Mesothelial cell of epicardium (in vitro differentiated cells): ENCODE measurements at places on chromosomes 7 and 10.

DNA sequence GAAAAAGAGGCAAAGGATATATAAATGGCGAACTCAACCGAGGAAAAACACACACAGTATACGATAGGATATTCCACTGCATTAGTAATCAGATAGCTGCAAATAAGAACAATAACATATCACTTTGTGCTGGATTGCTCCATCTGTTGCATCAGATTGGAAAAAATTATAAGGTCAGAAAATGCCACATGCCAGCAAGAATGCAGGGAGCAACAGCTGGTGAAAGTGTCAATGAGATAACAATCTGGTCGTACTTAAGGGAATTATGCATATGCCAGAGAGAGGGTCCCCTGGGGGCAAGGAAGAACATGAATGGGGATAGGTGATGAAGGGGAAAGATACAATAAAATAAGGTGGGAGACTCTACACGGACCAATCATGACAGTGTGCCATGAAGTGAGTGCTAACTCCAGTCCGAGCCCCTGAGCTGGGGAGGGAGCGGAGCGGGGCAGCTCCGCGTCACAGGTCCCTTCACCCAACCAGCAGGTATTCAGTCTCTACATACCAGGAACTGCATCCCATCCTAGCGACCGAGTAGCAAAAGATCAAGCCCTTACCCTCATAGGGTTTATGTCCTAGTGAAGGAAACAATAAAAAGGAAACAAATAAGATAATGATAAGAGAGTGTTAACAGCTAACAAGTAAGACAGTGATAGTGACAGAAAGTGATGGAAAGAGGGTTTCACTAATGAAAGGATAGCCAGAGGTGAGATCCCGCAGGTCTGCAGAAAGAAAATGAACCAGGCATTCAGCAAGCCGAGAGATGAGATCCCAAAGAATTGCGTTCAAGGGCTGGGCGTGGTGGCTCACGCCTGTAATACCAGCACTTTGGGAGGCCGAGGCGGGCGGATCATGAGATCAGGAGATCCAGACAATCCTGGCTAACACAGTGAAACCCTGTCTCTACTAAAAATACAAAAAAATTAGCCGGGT lies 9.4 kb downstream of the MPP7 start:
- peaks cover 2% of the 10 kb centered on the region for H3K27me3 ChIP-seq
- H3K4me3 ChIP-seq, result no peak overlapping the region
- H3K36me3 ChIP-seq, result no peaks in the 10 kb centered on the region
- DNase-seq, result no peak
- H3K4me1 ChIP-seq, result peaks cover 20% of the 10 kb centered on the region

DNA sequence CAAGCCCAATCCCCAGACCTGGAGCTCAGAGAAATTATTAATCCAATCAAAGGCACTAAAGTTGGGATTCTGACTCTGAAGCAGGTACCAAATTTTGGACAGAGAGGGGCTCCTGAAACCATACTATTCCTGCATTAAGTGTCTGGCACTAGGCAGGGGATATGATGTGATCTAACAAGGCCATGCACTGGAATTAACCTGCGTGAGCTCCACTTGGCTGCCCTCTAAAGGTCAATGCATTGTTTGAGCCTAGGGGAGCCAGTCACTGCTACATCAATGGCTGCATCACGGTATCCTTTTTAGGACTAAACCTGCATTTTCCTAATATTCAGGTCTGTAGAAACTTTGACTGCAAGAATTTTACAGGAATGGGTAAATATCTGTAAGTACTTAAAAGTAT lies 42.1 kb downstream of the ST8SIA6 start:
- no peak overlapping the region for H3K4me3 ChIP-seq
- DNase-seq, result no peak
- no peaks in the 10 kb centered on the region for H3K36me3 ChIP-seq
- H3K4me1 ChIP-seq, result peaks cover 4% of the 10 kb centered on the region

- no peak overlapping the region for H3K4me3 ChIP-seq
- no peak for DNase-seq
- no peak overlapping the region for H3K27ac ChIP-seq
- H3K27me3 ChIP-seq, result no peaks in the 10 kb centered on the region
Measured at GRCh38 chr7:86904949-86905834, 154.3 kb downstream of the ELAPOR2 start.

DNA sequence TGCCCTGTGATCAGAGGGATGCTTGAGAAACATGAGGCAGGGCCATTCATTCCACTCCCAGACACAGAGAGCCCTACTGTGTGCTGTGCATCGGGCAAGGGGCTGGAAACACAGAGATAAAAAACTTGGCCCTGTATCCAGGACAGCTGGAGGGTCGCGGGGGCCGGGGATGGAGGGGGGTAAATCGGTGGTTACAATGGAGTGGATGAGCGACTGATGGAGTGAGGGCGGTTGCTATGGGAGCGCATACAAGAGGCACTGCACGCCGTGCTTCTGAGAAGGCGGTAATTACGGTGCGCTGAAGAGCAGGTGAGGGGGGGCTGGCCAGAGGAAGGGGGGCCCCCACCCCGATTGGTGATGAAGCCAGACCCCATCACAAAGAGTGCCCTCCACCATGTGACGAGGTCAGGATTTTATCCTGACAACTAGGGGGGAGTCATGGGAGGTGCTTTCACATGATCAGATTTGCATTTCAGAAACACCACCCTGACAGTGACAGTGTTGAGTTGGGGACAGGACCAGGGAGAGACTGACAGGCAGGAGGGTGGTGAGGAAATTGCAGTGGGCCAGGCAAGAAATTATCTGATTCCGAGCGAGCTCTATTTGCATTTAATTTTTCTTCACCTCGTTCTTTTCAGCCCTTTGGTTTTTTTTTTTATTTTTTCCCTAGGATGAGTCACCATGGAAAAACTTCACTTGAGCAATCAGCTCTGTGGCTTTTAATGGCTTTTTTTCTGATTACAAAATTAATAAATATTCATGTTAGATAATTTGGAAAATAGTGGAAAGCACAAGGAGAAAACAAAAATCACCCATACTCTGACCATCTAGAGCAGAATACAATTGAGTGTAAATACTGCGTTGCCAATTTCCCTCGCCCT lies 7.8 kb downstream of the CPA5 start:
- no peaks in the 10 kb centered on the region for H3K36me3 ChIP-seq
- H3K27me3 ChIP-seq, result no peaks in the 10 kb centered on the region
- no peak overlapping the region for H3K4me3 ChIP-seq
- peaks cover 71% of the 10 kb centered on the region for H3K4me1 ChIP-seq

DNA sequence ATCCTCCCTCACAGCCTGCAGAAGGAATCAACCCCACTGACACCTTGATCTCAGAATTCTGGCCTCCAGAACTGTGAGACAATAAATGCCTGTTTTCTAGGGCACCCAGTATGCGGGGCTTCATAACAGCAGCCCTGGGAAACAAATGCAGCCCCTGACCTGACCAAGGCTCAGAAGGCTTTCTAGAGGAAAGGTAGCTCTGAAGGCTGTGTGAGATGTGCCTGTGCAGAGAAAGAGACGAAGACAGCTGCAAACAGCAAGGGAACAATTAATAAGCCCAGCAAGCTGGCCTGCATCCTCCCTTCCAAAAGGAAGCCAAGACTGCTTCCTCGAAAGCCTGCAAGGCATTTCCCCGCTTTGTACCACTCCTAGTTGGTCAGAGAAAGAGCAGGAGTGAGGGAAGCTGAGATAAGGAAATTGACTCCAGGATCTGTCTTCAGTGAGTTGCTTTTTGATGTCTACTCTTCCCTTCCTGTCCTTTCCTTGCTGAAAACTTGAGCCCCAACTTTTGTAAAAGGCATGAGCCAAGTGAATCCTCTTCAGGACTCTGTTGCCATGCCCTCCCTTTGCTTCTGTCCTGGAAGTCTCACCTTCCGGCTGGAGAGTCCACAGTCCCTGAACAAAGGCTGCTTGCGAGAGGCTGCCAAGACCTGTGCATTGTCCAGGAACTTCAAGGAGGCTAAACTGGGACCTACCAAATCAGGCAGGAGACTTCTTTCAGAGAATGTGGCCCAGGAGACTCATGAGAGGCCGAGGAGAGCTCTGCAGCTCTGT lies 71.2 kb upstream of the ARID5B start:
- no peak overlapping the region for H3K27ac ChIP-seq
- H3K4me3 ChIP-seq, result no peak overlapping the region
- no peak for DNase-seq
- H3K4me1 ChIP-seq, result peaks cover 24% of the 10 kb centered on the region
- no peaks in the 10 kb centered on the region for H3K36me3 ChIP-seq
- no peaks in the 10 kb centered on the region for H3K27me3 ChIP-seq

DNA sequence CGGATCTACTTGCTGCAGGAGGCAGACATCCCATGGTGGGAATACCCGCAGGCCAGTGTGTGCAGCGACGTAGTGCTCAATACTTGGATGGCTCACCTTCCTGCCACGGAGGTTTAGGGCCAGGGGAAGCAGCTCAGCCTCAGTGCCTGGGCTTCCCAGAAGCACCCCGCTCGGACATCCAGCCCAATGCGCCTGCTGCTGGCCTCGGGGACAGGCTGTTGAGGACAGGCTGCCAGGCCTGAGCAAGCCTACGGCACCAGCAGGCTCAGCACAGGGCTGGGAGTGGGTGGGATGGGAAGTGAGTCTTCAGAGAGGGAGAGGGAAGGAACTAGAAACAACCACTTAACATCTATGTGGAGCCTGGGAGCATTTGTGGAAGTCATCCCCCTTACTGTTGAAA lies 441.3 kb upstream of the MGMT start:
- H3K27me3 ChIP-seq, result peaks cover 27% of the 10 kb centered on the region
- no peak overlapping the region for H3K4me3 ChIP-seq
- no peak for DNase-seq
- no peak overlapping the region for H3K27ac ChIP-seq
- no peaks in the 10 kb centered on the region for H3K36me3 ChIP-seq
- peaks cover 31% of the 10 kb centered on the region for H3K4me1 ChIP-seq

DNA sequence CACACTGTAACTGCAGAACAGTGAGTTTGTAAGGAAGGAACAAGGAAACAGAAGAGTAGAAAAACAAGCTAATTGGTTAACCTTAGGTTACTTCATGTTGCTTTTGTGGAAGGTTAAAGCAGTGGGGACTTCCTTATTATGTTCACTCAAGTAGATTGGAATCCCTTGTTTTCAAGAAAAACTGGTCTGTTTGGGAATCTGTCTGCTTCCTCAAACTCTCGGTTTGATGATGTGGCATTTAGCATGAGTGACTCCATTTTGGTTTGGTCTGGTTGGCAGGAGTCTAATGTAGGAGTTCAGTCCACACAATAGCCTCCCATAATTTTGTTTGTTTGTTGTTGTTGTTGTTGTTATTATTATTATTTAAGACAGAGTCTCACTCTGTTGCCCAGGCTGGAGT lies 3.8 kb upstream of the TRIM56 start:
- H3K36me3 ChIP-seq, result no peaks in the 10 kb centered on the region
- no peak overlapping the region for H3K4me3 ChIP-seq
- no peaks in the 10 kb centered on the region for H3K27me3 ChIP-seq
- DNase-seq, result no peak
- no peak overlapping the region for H3K27ac ChIP-seq
- peaks cover 20% of the 10 kb centered on the region for H3K4me1 ChIP-seq

- H3K27me3 ChIP-seq, result no peaks in the 10 kb centered on the region
- no peak overlapping the region for H3K4me3 ChIP-seq
- H3K27ac ChIP-seq, result peak overlapping the region; percentile 93
- peaks cover 14% of the 10 kb centered on the region for H3K36me3 ChIP-seq
Measured at GRCh38 chr7:12066004-12066403, 145.1 kb upstream of the TMEM106B start.

DNA sequence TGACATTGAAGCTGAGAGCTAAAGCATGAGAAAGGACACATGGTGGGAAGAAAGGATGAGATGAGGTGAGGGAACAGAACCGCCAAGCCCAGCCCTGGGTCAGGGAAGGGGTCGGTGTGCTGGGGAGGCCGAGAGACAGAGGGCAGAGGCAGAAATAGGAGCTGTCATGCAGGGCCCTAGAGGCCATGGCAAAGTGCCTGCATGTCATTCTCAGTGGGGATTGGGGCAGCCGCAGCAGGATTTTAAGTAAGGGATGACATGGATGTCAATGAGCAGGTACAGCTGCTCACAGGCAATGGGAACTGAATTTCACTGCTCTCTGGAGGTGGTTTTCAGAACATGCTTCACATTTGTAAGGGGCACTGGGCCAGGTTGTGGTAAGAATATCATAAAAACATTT lies 227.4 kb downstream of the RAB11FIP2 start:
- H3K27ac ChIP-seq, result no peak overlapping the region
- peaks cover 9% of the 10 kb centered on the region for H3K4me1 ChIP-seq
- no peak overlapping the region for H3K4me3 ChIP-seq
- peak; percentile 30 for DNase-seq
- peaks cover 6% of the 10 kb centered on the region for H3K27me3 ChIP-seq
- no peaks in the 10 kb centered on the region for H3K36me3 ChIP-seq

DNA sequence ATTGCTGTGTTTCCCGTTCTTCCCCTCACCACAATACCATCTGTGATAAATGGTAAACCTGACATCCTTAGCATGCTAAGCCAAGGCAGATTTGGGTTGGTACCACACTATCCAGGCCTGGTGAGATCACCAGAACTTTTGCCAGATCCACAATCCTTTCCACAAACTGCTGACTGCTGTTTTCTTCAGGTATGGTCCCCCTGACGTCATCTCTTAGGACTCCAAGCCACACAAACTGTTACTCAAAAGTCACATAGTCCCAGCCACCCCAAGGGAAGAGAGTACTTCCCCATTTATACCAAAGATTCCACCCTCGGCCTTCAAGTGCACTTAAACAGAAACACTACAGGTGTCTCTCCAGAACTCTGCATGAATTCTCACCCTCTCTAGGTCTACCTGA lies 34.8 kb downstream of the SLC25A13 start:
- H3K27me3 ChIP-seq, result no peaks in the 10 kb centered on the region
- H3K4me1 ChIP-seq, result no peaks in the 10 kb centered on the region
- DNase-seq, result no peak
- peaks cover 43% of the 10 kb centered on the region for H3K36me3 ChIP-seq
- no peak overlapping the region for H3K4me3 ChIP-seq

DNA sequence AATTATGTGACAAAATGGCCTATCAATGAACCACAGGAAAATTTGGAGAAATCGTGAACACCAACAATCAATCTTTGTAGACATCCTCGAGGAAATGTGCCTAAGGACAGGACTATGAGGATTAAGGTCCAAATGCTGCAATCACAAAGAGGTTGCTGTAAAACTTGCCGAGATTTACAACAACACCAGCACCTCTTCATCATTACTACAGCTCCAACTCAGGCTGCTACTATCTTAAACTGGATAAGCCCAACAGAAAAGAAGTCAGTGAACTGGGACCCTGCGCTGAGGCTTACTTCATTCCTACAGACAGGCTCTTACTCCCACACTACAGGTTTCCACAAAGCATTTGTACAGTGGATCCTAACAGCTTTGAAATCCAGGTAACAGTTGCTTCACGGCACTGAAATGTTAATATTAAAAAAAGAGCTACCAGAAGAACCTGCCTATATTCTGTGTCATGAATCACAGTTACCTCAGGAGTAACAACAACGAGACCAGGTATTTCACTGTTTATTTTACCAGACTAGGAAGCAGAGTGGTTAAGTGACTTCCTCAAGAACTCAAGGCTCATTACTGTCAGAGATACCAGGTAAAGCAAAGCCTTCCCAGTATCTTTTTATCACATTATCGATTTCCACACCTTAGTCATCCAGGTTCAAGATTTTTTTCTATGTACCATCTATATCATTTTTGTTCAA lies 23.9 kb downstream of the CACUL1 start:
- no peak overlapping the region for H3K27ac ChIP-seq
- H3K36me3 ChIP-seq, result no peaks in the 10 kb centered on the region
- peaks cover 48% of the 10 kb centered on the region for H3K4me1 ChIP-seq
- no peak overlapping the region for H3K4me3 ChIP-seq
- DNase-seq, result no peak
- no peaks in the 10 kb centered on the region for H3K27me3 ChIP-seq
